ENCODE measurements at places on chromosomes 7 and 10. TPM values are rescaled to one million over a fixed set of nuclear protein-coding genes. Genes with fewer than 3 reads are reported as not detected.

GRCh38 chr10:132588301-132589013 lies 50.9 kb downstream of the INPP5A start:
- peak; percentile 93 for DNase-seq

- DNase-seq = no peak
Observed at GRCh38 chr10:124184208-124184830, 90.9 kb upstream of the CHST15 start.

DNA sequence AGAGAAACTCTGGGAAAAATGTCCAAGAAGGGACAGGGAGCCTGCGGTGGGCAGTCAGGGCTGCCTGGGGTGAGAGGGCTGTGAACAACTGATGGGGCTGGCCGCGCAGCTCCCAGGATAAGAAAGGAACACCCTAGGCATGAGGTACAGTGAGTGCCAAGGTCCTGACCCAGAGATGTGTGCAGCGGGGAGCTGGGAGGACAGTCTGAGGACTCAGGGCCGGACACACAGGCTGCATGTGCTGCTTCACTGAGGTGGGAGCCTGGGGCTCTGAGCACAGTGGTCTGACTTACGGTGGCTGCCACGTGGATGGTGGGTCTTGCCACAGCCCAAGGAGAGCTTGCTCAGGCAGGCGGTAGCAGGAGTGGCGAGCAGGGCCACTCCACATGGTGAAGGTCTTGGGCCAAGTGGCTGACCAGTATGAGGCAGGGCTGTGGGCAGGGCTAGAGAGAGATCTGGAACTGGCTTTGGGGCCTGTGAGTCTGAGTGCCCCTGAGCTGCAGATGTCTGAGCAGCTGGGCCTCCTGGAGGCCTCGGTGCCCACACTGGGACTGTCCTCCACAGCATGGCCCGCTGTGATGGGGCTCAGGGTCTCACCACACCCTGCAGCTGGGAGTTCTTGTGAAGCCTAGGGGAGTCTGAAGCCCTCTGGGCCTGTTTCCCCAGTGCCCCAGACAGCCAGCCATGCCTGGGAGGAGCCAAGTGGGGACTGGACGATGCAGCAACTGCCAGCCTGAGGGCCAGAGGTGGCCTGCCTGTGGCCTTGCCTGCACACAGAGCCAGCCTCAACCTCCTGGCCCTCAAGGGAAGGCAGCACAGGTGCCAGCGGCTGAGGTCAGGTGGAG lies 60.3 kb downstream of the RASGEF1A start:
- no peak for DNase-seq

The UNC5B gene
- total RNA-seq = 0.27 TPM

- DNase-seq = peak; percentile 18
Observed at GRCh38 chr7:30254717-30255063, 29.7 kb upstream of the ZNRF2 start.

DNA sequence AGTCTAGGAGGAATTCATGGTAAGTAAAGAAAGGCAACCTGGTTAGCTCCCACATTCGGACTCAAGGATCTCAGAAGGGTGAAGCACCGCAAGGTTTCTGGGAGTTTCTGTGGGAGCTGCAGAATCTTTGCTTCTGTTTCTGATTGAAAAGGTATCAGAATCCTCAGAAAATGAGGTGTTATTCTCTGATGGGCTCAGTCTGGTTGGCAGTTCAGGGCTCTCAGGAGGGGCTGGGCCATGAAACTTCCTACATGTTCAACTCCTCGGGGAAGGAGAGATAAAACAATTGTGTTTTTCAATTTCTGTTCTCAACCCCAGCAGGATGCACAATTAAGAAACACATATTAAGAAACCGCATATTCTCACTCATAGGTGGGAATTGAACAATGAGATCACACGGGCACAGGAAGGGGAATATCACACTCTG lies 9.1 kb downstream of the OR2A7 start:
- no peak for DNase-seq

DNA sequence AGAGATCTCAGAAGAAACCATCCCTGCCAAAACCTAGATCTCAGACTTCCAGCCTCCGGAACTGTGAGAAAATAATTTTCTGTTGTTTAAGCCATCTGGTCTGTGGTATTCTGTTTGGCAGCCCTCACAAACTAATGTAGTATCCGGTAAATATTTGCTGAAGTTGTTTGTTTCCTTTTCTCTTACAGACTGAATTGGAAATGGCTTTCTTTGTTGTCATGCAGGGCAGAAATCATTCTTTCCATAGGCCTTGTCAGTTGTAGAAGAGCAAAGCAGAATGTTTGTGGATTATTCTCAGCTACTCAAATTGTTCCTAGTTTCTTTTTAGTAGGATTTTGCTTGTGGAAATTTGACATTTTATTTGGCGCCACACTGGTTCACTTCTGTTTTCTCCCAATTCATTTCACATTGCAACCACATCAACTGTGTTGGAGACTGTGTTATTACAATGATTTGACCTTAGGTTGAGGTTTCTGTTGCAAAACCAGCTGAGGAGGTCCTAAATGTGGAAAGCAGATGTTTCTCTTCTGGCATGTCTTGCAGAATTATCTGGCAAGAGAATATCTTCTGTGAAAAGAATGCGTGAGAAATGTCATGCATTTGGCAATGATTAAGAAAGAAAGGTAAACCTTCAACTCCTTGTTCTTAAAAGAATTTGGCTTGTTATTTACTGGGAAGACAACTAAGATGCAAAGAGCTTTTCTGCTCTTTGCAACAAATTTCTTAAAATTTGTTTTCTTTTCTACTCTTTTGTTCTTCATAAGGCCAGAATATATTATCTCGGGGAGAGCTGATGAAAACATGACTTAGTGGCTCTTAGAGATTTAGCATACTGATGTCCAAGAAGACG lies 25.8 kb downstream of the ACTA2 start:
- no peak for DNase-seq

DNA sequence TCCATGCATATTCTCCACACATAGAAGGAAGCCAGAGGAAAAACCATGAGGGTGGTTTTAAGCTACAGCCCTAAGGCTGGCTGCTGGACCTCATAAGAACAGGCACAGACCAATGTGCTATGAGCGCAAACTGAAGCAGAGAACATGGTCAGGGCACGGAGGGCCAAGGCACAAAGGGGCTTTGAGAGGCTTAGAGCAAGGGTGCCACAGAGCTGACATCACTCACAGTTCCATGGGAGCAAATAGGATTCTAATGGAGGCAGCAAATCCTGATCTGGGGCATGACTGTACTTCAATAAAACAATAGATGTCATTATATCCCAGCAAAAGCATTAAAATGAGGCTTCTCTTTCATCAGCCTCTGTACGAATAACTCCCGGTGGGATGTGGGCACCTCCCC lies 162.4 kb downstream of the COBL start:
- no peak for DNase-seq

The TMEM213 gene
- not detected for total RNA-seq

- no peak for DNase-seq
Observed at GRCh38 chr10:1187151-1187854, 131.1 kb downstream of the WDR37 start.

GRCh38 chr7:27634671-27635493 lies 27.8 kb downstream of the HIBADH start:
- DNase-seq = no peak

The AGAP6 gene
- total RNA-seq = 4.6 TPM

The PCLO gene
- total RNA-seq = 1.1 TPM

GRCh38 chr7:13879994-13880686 lies 109.3 kb downstream of the ETV1 start:
- no peak for DNase-seq

The FLNC gene
- 0.27 TPM for total RNA-seq

The C10orf67 gene
- not detected for total RNA-seq

DNA sequence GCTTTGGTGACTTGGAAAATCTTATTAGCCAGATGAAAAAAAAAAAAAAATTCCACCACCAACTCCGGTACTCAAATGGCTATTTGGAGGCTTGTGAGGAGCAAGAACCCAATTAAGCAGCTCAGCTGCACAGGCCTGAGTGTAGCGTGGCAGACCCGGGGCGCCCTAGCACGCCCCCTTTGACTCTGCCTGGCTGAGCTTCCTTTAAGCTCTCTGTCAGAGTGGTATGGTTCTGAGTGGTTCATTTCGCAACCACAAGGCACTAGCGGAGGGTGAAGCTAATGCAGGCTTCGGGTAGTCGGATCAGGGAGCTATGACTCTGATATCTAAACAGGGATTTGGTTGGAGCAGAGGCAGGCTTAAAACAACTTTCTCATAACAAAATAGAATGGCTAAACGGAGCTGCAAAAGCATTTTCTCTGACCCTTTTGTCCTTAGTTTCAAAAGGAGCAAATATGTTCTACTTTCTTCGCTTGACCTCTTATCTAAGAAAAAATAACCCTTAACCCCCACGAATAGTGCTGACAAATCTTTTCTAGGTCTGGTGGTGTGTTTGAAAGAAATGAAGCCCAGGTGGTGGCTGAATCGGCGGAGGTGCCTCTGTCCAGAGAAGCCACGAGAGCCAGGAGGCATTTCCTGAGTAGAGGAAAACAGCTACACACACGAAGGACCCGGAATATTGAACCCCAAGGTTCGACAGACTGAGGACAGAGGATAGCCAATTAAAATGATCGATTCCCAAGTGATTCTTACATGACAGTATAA lies 285.4 kb upstream of the GLI3 start:
- no peak for DNase-seq

- no peak for DNase-seq
Observed at GRCh38 chr10:131852823-131853609, 47.8 kb upstream of the PPP2R2D start.

GRCh38 chr7:140062118-140062527 lies 628 bp downstream of the PARP12 start:
- DNase-seq = peak; percentile 60

GRCh38 chr10:2925631-2926030 lies 141.7 kb upstream of the PFKP start:
- peak; percentile 56 for DNase-seq

- DNase-seq = no peak
Observed at GRCh38 chr7:42400961-42401360, 164.0 kb upstream of the GLI3 start.

- DNase-seq = no peak
Observed at GRCh38 chr7:138468244-138469123, 8.4 kb downstream of the TRIM24 start.

DNA sequence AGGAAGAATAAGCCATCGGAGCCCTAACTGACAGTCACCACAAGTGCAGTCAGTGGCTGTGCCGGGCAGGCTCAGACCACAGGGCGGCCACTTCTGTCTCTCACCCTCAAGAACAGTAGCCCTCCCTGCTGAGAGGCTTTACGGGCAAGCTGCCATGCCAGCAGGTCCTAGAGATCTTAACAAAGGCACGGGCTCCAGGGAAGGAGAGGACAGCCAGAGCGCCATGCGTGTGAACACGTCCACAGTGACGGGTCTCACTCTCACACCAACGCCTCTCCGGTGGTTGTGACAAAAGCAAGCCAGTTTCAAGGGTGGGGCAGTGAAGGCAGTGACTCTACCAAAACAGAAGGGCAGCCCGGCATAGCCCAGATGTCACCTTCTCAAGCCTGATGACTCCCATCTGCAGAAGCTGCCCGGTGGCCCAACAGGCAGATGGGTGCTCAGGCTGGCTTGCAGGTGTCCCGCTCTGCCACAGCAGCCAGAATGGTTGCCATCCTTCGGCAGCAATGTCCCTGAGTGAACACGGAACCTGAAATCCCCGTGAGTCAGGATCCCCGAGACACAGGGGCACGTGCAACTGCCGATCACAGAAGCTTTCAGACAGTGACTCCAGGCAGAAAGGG lies 102.0 kb downstream of the FAM53B start:
- no peak for DNase-seq

The GATA3 gene
- total RNA-seq = 2.2 TPM

GRCh38 chr7:155804431-155804831 lies 7.8 kb downstream of the SHH start:
- no peak for DNase-seq

The INMT gene
- 0.54 TPM for total RNA-seq

- DNase-seq = no peak
Observed at GRCh38 chr10:6423004-6423403, 157.1 kb downstream of the PRKCQ start.

DNA sequence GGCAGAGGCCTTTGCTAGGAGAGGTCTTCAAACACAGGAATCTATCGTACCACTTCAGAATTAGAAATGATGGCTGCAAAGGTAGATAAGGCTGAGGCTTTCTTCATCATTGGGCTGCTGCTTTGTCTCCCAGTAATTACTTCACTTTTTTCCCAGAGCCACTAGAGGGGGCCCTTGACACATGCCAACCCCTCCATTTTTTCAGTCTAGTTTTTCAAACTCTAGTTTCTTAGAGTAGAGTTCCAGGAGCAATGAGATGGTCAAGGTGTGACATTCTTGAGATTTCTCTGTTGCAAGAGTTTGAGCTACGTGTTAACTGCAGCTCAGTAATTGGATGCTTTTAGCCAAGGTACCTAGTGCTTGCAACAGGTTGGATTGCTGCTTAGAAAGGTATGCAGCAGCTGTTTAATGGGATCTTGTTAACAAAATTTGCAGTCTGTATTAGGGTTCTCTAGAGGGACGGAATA lies 33.8 kb upstream of the RBM20 start:
- peak; percentile 29 for DNase-seq

- DNase-seq = no peak
Observed at GRCh38 chr10:131436458-131436857, 124.9 kb upstream of the TCERG1L start.

DNA sequence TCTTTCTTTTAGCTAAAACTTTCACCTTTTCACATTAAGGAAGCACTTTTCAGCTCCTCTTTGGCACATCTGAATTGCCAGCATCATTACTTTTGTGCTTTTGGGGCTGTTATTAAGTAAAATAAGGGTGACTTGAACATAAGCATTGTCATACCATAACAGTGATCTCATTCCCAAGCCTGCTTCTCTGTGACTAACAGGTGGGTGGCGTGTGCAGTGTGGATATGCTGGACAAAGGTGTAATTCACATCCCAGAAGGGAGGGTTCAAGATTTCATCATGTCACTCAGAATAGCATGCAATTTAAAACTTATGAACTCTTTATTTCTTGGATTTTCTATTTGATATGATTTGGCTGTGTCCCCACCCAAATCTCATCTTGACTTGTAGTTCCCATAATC lies 517.4 kb upstream of the MKI67 start:
- no peak for DNase-seq

The AGAP9 gene
- 9.2 TPM for total RNA-seq

DNA sequence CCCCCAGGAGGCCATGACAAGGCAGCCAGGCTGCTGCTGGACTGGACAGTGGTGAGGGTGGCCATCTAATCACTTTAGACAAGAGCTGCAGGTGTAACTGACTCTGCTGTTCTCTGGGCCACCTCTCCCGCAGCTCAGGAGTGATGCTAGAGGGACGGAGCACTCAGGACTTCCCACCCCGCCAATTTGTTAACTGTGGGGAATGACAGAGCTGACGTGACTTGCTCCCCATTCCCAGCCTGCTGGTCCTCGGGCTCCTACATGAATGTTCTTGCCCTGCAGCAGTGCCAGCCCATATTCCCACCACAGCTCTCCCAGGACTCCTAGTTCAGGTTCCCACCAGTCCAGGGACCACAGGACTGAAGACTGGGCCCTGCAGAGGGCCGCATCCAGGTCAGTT lies 16.7 kb upstream of the NPFFR1 start:
- no peak for DNase-seq

The IL2RA gene
- total RNA-seq = 4.0 TPM

DNA sequence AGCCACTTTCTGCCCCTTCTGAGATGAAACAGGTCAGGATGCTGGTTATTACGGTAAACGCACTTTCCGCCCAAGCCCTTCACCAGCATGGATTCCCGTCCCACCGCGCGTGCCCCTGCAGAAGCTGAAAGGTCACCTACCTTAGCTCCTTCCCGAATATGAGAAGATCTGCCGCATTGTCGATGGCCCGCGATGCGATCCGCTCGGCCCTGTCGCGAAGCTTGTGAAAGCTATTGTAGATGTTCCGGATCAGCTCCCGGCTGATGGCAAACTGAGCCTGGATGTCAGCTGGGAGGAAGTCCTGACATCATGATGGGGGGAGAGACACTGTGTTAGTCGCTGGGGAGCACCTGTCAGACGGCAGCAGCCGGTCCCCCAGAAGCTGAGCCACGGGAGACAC lies 22.1 kb downstream of the NUDT1 start:
- no peak for DNase-seq

GRCh38 chr10:58608826-58609531 lies 96.3 kb downstream of the BICC1 start:
- no peak for DNase-seq

Data from hematopoietic multipotent progenitor cell (in vitro differentiated cells).